ENCODE measurements at places on chromosomes 13 and 19.

- no peak for DNase-seq
Observed at GRCh38 chr19:47155148-47155547, 24.5 kb downstream of the SAE1 start.

GRCh38 chr13:110265682-110266430 is 41.1 kb downstream of the COL4A1 start:
- DNase-seq: no peak

- DNase-seq: no peak
Observed at GRCh38 chr19:52211926-52212571, 22.2 kb downstream of the PPP2R1A start.

- no peak for DNase-seq
Observed at GRCh38 chr13:108897955-108898354, 268.5 kb downstream of the MYO16 start.

- no peak for DNase-seq
Observed at GRCh38 chr19:46381346-46381745, 32.0 kb downstream of the CCDC8 start.

DNA sequence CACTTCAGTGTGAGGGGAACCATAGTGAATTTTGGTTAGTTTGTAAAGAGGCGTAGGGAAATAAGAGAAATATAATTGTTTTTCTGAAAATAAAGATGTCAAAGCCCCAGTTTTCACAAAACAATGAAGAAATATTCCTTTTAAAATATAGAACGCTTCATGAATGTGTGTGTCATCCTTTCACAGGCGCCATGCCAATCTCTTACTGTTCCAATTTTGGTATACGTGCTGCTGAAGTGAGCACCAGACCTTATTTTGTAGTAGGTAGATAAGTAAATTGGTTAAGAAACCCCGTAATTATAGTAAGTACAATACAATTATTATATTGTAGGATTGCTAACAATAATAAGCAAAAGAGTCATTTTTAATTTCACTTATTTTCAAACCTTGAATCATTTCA is 43.3 kb downstream of the NAA16 start:
- DNase-seq: no peak

DNA sequence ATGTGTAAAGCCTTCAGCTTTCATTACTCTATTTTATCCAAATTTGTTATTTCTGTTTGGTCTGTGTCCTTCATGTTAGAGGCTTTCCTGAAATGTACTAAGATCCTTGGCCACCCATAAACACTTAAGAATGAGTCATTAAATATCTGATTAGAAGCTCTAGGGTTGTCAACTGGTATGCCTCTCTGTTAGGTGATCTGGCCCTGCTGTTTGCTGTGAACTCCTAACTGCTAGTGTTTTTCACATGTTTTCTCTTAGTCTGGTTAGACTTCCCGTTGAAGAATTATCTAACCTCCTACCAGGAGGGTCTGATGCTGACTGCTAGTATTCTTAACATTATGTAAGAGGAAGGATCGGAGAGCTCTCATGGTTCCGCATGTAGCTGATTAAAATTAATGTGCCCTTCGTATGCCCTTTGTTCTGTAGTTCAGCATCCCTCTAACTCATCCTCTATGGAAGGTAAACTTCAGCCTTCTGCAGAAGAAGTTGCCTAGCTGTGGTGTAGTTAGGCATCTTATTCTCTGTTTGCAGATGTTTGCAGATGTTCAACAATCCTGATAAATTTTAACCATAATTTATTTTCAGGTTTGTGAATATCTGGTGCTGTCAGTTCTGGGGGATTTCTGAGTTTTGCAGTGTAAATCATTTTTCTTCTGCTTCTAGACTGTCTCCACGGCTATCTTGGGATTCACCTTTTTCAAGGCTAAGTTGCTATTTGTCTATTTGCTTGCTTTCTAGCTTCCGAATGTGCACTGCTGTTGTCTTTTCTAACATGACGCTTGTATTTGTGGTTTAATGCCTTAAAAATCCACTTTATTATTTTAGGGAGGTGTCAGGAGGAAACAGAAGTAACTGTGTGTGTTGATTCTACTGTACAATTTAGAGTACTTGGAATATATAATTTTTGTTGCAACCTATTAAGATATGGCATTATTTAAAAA is 207.2 kb upstream of the SPRY2 start:
- no peak for DNase-seq

GRCh38 chr13:35475960-35476943 is at the start of gene MAB21L1:
TSS of gene MAB21L1 (minus strand) at chr13:35476689. CDS start at chr13:35476138, 551 bp downstream.
- DNase-seq: no peak

Data from NCI-H1092 (cell line).